ENCODE measurements at places on chromosomes 7 and 10. TPM values are rescaled to one million over a fixed set of nuclear protein-coding genes. Genes with fewer than 3 reads are reported as not detected.

Gene DGKB
- total RNA-seq: not detected

Gene NUPR2
- not detected for total RNA-seq

Gene HOXA1
- 3.9 TPM for total RNA-seq

Gene CNTNAP2
- total RNA-seq: not detected

Gene TASOR2
- 24.5 TPM for total RNA-seq

Gene ADRA2A
- not detected for total RNA-seq

DNA sequence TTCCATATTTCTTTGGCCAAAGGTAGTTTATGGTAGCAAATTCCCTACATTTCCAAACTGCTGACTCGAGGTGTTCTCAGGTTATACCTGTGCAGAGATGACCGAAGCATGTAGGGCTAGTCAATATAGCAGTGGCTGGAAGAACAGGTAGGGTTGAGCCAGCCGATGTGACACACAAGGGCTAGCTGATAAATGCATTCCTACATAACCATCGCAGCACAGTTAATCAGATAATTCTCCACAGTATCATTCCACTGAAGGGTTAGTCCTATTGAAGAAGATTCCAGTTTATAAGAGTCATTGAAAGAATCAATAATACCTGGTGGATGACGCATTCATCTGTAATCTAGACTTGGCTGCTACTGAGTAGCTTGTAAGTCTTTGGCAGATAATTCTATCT is 220.0 kb downstream of the KIF20B start:
- DNase-seq: no peak

- no peak for DNase-seq
Measured at GRCh38 chr7:7857143-7857583, 111.4 kb upstream of the GLCCI1 start.

DNA sequence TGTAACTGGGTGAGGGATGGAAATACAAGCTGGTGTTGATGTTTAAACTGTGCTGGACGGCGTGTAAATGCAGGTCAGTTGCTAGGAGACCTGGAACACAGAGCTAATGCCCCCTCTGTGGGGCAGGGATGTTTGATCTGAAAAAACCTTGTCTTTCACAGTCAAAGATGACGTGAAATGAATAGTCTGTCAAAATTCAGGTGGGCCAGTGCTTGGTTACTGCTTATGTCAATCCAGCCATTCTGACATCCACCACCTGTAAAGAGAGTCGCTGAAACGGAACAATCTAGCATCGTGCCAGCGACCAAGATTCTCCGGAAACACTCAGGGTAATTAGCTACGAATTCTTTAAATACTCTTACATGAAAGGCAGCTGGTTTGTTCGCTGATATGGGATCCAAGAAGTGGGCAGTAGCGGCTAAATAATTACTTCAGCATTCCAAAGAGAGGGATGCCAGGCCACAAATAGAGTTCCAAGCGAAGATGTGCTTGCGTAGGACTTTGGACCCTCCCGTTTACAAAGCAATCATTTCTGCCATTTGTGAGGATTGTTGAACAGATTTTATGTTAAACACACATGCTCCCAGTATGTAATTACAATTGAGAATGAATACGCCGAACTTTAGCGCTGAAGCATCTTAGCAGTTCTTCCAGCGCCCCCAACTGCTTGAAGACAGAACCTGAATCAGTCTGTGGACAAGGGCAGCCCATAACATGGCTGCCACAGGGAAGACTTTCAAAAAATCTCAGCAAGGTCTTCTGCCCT is 7.3 kb upstream of the ASB4 start:
- peak; percentile 61 for DNase-seq

DNA sequence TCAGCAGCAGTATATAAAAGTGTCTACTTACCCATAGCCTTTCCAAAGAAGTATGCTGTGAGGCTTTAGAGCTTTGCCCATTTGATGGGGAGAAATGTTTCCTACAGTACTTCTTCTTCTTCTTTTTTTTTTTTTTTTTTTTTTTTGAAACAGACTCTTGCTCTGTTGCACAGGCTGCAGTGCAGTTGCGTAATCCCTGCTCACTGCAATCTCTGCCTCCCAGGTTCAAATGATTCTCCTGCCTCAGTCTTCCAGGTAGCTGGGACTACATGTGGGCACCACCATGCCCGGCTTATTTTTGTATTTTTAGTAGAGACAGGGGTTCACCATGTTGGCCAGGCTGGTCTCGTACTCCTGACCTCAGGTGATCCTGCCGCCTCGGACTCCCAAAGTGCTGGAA is 101.7 kb upstream of the TMEM26 start:
- no peak for DNase-seq

DNA sequence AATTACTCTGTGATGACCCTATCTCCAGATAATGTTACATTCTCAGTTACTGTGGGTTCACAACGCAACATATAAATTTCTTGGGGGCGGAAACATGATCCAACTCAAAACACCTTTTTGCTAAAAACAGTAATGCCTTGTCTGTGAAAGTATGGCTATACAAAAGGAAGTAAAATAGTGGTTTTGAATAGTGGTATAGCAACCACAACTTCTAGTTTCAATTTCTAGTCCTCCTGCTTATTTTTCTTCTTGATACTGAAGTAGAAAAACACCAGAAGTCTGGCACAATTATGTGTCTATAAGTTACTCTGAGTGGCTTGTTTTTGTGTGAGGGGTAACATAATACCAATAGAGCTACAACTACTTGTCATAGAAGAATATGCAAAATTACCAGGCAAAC is 21.5 kb upstream of the ZNF800 start:
- DNase-seq: no peak

DNA sequence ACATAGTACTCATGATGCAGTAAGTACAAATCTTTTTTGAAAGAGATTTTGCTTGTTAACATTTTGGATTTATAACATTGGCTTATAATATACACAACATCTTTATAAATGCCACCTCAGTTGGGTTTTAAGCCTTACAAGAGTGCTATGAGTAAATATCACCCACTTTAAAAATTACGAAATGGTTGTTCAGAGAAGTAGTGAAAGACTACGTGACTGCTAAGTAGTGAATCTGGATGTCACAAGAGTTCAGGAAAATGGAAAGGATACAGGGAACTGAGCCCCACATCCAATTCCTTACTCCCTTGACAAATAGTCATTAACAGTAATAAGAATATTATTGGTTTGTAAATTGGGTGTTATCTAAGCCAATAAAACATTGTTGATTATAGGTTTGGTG is 20.0 kb downstream of the TMEM106B start:
- DNase-seq: no peak

- DNase-seq: peak; percentile 12
Measured at GRCh38 chr10:52954407-52954806, 181.8 kb upstream of the MBL2 start.

- no peak for DNase-seq
Measured at GRCh38 chr7:108716783-108717182, 147.1 kb downstream of the DNAJB9 start.

DNA sequence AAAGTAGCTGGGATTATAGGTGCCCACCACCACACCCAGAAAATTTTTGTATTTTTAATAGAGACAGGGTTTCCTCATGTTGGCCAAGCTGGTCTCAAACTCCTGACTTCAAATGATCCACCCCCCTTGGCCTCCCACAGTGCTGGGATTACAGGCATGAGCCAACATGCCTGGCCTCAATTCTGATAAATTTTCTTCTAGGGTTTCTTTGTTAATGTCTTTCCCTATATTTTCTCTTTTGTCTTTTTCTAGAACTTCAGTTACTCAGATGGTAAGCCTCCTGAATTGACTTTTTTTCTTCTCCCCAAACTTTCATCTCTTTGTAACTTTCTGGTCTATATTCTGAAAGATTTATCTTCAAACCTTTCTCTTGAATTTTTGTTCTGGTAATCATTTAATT is 12.7 kb upstream of the SMURF1 start:
- no peak for DNase-seq

DNA sequence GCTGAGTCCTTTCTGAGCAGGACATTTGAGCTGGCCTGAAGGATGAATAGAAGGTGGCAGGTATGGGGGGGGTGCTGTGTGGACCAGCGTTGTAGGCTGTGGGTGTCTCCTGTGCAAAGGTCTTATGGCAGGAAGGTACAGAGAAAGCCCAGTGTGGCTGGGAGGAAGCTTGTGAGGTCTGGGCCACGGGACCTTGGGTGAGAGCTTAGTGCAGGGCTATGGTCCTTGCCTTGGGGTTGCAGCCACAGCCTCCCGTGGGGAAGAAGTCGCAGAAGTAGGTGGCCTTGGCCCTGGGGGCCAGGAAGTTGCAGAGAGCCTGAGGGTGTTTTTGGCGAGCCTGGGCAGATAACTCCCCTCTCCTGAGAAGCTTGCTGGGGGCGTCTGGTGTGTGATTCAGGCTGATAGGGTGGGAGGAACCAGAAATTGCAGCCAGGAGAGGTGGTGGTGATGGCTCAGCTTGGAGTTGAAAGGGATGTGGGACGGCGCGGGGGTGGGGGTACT is 172.0 kb upstream of the TNRC18 start:
- peak; percentile 72 for DNase-seq

DNA sequence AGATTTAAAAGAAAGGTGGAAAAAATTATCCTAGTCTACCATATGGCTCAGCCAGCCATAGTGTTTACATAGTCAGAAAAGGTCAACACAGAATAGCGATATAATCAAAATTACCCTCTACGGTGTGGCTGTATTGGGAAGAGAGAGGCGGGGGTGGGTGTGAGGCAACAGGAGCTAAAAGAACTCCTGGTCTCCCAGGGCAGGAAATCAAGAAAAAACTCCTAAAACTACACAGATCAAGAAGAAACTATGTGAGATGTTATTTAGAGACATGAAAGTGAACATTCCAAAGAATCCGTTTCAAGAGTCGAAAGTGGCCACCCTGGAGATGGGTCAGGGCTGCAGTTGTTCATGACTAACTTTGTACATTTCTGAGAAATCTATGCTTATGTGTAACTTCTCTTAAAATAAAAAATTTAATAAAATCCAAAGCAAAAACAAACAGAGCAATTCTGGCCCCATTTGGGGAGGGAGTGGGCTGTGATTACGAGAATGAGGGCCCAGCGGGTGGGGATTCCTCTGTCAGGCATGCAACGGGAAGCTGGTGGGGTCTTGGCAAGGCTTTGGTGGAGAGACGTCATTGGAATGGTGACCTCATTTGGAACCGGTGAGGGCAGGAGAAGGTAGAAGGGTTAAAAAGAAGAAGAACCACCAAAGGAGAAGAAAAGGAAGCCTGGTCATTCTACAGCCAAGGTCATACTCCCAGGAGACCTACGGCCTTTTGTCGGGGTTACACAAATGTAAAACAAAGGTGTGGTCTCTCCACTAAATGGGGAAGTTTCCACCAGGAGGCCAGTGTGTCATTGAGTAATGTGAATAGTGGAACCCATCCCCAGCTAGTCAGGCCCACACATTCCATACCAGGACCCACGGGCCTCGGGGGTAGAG is 71.2 kb upstream of the DUSP5 start:
- DNase-seq: peak; percentile 99

DNA sequence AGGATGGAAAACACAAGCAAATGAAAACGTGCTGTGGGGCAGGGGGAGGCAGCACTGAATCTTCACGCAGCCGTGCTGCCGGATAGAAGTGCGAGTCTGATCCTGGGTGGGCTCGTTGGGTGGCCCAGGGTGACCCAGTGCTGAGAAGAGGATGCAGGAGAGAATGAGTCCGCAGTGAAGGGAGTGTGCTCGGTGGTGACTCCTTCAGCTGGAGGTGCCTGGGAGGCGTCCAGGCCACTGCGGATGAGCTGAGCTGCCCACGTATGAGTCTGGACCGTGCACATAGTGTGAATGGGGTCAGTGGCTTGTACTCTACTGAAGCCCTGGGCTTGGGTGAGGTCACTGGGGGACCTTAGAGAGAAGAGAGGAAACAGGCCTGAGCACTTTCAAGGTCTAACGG is 190.0 kb upstream of the MGMT start:
- DNase-seq: no peak
